ENCODE measurements at places on chromosomes 5 and 9.
A peak's percentile ranks its signal among the peaks of the same experiment; 100 is the strongest.

- DNase-seq: no peak
Observed at GRCh38 chr5:167346461-167346860, 945.0 kb upstream of the WWC1 start.

DNA sequence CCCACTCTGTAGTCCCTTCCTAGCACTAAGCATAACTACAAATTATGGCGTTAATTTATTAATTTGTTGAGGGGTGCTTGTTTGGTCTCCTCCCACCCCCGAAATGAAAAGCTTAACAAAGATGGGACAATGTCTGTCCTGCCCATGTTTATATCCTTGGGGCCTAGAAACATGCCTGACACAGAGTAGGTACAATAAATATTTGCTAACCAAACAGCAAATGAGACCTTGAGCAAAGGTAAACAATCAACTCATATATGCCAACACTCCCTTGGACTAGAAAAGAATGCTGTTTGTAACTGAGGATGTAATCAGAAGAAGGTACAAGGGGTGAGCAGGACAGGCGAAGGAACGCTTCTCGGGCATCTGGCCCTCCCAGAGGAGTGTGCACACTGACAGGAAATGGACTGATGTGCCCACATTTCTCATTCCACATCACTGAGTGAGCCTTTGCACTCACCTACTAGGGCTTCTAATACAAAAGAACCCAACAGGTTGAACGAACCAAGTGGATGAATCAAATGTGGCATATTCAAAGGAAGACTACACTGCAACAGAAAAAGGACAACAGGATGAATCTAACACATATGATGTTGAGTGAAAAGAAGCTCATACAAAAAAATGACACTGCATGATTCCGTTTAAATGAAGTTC is 66.8 kb downstream of the MED27 start:
- DNase-seq: no peak

GRCh38 chr5:111999286-111999685 is 242.3 kb upstream of the NREP start:
- DNase-seq: no peak

DNA sequence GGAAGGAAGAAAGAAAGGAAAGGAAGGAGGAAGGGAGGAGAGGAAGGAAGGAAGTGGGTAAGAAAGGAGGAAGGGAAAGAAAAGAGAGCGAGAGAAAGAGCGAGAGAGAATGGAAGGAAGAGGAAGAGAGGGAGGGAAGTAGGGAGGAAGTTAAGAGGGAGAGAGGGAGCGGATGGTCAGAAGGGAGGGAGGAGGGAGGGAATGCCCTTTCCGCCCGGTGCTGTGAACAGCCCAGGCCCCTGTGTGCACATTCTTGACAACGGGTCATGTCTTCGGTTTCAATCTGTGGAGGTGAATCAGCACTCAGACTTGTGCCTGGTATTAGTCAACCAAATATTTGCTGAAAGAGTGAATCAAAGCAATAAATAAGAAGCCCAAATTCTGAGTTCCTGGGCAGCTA is 39.2 kb downstream of the PRUNE2 start:
- no peak for DNase-seq

DNA sequence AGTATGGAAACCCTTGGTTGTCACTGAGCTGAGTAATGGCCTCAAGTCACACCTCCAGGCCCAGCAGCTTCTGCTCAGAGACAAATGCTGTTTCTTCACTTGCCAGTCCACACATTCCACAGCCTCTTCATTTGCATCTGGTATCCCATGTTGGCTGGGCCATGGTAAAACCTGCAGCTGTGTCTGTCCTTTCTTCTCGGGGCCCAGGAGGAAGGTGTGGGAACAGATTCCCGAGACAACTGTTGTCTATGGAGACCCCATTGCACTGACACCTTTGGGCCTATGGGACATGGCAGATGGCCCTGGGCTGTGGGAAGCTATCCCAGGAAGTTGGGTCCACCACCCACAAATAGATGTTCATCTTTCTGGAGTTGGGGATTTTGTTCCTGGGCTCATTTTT is 85.1 kb downstream of the MACROH2A1 start:
- DNase-seq: no peak

GRCh38 chr5:32559411-32559810 is 25.9 kb upstream of the SUB1 start:
- no peak for DNase-seq

GRCh38 chr5:66198837-66199236 is 54.7 kb downstream of the SREK1 start:
- DNase-seq: no peak

DNA sequence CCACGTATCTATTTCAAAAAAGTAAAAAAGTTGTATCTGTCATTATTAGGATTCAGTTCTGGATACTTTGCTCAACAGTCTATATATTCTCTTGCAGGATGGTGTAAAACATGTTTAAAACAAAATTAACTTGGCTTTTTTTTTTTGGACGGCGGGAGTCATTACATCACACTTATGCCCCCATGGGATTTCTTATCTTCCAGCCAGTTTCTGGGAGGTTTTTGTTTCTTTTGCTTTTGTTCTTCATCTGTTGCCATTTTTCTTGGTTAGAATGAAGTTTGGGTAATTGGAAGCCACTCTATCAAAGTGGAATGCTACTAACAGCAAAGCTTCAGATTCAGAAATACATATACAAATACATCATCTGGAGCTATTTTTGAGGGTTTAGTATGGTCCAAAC is 1.8 kb upstream of the STARD4 start:
- no peak for DNase-seq

DNA sequence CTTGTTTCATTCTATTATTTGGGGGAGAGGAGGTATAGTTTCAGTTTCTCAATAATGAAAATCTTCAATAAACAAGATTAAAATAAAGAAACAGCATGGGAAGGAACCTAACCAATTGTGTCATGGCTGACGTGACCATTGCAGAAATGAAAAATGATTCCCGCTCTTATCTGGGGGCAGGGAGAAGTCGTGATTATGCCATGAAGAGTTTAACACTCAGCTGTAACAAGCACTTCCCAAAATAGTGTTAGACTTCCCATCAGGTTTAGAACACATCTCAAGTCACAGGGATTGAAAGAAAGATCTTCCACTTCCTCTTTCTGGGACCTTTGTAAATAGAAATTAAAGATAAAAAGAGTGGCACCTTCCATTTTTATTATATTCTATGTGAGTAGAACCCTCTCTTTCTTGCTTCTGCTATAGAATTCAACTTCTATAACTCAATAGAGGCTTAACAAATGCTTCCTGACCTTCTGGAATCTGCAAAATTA is 122.2 kb downstream of the TRPM6 start:
- DNase-seq: no peak

DNA sequence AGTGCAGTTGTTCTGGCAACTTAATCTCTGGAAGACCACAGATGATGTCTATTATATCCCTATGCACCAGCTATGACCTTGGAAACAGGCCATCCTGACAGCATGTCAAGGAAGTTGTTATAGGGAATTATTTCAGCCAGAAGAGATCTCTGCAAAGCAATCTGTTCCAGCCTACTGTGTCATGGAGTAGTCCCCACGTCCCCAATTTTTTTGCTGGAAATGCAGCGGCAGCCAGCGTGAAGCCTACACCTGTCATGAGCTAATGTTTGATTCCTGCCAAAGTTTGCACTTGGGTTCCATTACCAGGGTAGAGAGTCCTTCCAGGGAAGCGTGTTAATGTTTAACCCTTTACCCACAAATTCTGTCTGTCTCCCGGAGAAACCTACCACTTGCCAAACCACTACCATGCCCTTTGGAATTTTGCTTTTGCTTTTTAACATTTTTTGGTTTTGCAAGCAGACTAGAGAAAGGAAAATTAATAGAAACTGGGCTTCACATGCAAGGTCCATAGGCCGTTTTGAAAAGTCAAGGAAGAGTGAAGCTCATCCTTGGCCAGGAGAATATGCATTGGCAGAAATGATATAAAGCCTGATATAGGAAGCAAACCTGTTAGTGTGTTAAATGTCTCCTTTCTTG is 174.9 kb upstream of the SPRY4 start:
- peak; percentile 74 for DNase-seq

- no peak for DNase-seq
Observed at GRCh38 chr5:2725980-2726765, 25.3 kb downstream of the IRX2 start.

- peak; percentile 47 for DNase-seq
Observed at GRCh38 chr5:129820-130219, 37.9 kb downstream of the PLEKHG4B start.

GRCh38 chr9:78298046-78298765 is 1.3 kb downstream of the PSAT1 start:
- no peak for DNase-seq

DNA sequence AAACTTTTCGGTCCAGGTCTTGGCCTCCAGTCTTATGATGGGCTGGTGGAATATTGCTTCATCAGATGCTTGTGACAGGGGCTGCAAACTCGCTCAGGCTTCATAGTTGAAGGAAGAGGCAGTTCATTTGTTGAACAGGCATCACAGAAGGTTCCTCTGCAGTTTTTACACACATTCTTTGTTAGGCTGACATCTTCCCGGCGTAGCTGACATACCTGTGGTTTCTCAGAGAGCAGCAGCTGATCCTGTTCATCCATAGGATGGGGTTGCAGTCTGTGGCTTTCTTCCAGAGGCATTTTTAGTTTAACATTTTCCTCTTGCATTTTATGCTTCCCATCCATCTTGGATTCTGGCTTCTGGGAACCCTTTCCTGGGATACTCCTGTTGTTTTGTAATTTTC is 1255.2 kb downstream of the EFNA5 start:
- no peak for DNase-seq

- DNase-seq: no peak
Observed at GRCh38 chr9:20184541-20184940, 395.7 kb upstream of the SLC24A2 start.

- no peak for DNase-seq
Observed at GRCh38 chr5:83711982-83712601, 8.6 kb downstream of the HAPLN1 start.

- peak; percentile 90 for DNase-seq
Observed at GRCh38 chr9:98372077-98372836, 116.8 kb upstream of the TBC1D2 start.

DNA sequence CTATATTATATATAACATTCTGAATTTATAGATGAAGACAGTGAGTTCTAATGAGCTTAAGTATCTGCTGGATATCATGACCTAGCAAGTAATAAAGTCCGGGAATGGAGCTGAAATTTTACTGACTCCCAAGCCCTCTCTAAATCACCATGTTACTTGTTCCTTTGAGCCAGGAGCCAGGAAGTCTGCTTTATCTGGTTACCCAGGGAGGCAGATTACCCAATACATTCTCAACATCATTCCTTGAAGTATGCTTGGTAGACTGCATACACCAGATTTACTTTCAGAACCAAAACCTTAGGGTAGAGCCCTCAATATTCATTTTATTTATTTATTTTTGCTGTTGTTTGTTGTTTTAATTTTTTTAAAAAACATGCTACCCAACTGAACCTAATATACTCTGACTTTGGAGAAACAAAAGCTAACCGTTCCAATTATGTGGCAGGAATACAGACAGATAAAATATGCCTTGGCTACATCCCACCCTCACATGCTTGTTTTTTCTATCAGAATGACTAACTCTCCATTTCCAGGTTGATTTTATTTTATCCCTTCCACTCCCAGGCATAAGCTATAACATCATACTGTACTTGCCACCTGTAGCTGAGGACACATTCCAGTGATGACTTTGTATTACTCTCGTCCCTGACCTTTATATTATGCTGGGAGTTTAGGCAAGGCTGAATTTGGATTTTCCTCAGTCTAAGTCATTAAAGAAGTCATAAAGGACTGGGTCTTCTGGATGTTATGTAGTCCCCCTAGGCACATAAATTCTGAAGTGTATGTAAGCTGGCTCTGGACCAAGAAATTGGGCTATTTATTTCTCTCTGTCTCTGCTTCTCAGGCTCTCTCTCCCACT is 82.0 kb downstream of the YIPF5 start:
- peak; percentile 87 for DNase-seq

- no peak for DNase-seq
Observed at GRCh38 chr5:35218981-35219380, 11.3 kb downstream of the PRLR start.

GRCh38 chr9:36940500-36940853 is 93.6 kb downstream of the PAX5 start:
- no peak for DNase-seq

- DNase-seq: no peak
Observed at GRCh38 chr5:110727025-110727314, 499 bp upstream of the TMEM232 start.

DNA sequence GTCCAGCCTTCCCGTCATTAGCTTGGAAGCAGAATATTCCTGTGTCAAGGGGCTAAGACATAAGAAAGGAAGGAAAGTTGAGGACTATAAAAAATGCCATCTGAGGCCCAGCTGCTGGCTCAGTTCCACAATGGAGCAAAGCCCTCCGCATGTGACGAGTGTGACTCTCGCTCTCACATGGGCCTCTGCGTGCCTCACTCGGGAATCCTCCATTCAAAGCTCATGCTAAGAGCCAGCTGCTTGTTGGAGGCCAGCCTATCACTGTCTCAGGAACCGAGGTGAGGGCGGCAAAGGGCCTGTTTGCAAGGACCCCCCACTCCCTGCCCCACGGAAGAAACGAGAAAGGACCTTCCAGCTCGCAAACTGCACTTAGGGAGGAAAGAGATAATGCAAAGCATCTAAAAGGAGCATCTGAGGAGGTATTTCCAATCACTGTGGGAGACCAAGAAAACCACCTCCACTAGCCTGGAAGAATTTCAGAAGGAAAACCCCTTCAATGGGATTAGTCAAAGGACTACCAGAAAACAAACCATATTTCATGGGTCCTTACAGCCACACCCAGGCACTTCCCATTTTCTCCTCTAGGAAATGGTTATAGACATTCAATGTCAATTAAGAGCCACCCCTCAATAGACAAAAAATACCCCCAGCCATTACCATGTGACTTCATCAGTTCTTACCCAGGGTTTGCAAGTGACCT is 95.3 kb downstream of the PRRT1B start:
- no peak for DNase-seq

DNA sequence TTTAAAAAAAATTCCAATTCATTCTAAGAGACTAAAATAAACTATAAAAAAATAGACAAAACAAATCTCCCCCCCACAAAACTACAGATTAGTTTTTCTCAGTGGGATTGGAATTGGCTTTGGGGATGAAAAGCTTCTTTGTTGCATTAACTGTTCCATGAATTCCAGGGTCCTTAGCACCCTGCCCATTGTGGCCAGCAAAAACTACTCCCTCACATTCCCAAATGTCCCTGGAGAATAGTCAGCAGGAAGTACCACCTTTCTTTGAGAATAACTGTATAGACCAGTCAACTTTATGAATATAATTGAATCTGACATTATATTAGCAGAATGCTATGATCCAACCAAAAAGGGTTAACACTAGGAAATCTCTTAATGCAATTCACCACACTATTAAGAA is 147.9 kb downstream of the LPAR1 start:
- no peak for DNase-seq

GRCh38 chr9:8857926-8858595 is 1058.5 kb upstream of the DMAC1 start:
- peak; percentile 90 for DNase-seq
